Posterior cingulate gyrus (tissue), 11 donors: ENCODE measurements at places on chromosomes 16 and 17.
A peak's percentile ranks its signal among the peaks of the same experiment; 100 is the strongest.

- no peak for DNase-seq
Observed at GRCh38 chr17:4514206-4514605, 15.5 kb downstream of the SPNS2 start.

DNA sequence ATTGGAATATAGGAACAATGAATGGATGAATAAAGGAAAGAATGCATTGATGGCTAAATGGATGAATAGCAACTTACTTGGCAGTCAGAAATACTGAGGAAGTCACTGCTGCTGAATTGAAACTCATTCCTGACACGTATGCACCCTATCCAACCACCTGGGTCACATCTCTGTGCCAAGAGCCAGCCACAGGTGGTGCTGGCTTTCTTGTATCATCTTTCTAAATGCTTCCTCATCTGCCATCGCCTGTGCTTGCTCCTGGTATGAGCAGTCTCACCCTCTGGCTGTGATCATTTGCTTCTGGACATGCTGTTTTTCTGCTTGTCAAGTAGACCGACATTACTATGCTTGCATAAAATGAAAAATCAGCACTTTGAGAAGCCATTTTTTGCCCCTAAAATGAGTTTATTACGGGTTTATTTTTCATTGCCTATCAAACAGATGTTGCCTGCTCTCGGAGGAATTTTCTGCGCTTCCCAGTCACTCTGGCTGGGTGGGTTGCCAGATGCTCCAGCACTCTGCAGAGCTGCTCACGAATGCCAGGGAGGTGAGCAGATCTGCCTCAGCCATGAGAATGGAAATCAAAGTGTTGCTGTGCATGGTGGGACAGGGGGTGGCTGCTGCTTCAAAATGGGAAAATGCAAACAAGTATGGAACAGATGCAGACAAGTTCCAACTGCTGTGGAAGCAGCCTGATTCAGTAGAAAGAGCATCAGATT is 1349.6 kb upstream of the CDH8 start:
- DNase-seq: no peak

DNA sequence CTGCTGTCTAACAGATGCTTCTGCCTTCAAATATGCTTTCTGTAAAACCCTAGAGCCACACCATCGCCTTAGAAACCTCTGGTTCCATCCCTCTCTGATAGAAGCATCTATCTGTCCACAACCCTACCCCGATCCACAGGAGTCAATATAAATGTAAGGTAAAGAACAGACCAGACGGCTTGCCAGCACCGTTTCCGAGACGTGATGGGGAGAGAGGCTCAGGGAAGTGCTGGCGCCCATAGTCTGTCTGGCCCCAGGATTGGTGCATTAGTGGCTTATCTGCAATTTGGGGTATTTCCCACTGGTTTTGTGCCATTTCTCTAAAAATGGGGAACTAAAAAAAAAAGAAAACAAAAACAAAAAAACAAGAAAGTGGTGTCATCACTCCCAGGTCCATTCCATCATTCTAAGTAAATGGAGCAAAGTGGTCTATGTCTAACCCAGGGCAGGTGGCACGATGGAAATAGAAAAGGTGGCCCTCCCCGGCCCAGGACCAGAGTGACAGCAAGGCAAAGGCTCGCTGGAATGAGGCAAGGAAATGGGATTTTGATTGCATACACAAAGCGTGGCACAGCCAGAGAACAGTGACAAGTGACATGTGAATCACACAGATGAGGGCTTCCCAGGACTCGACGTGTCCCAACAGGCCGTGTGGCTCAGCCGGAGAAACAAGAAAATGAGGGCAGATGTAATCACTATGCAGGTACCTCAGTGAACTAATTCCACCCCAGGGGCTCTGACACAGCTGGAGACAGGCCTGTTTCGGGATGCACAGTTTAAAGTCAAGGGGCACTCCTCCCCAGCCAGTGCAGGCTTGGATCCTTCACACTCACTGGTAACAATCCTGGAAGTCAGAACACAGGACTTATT is 125.6 kb downstream of the GAS7 start:
- DNase-seq: no peak

DNA sequence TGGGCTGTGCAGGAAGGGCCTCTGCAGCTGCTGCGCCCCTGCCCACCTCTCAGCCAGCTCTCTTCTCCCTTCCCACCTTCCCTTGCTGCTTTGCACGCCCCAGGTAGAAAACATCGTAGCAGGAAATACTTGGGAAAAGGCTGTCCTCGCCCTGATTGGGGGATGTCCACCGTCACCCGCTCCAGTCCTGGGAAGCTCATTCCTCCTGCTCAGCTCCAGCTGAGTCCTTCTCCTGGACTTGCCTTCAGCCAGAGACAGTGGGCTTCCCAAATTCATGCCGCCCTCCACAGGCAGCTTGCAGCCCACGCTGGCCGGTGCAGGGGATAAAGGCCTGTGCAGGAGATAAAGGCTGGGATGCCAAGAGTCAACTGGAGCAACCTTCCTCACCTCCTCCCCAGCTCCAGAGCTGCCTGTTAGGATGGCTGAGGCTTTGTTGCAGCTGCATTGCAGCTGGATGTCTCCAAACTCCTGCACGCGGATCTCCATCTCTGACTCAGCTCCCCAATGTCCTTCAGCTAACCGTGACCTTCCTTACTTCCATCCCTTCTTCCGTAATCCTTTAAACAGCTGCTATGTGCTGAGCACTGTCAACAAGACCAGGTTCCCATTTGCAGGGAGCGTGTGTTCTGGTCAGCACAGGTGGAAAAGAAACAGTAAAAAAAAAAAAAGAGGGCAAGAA is 402.0 kb upstream of the TNRC6C start:
- DNase-seq: peak; percentile 28

DNA sequence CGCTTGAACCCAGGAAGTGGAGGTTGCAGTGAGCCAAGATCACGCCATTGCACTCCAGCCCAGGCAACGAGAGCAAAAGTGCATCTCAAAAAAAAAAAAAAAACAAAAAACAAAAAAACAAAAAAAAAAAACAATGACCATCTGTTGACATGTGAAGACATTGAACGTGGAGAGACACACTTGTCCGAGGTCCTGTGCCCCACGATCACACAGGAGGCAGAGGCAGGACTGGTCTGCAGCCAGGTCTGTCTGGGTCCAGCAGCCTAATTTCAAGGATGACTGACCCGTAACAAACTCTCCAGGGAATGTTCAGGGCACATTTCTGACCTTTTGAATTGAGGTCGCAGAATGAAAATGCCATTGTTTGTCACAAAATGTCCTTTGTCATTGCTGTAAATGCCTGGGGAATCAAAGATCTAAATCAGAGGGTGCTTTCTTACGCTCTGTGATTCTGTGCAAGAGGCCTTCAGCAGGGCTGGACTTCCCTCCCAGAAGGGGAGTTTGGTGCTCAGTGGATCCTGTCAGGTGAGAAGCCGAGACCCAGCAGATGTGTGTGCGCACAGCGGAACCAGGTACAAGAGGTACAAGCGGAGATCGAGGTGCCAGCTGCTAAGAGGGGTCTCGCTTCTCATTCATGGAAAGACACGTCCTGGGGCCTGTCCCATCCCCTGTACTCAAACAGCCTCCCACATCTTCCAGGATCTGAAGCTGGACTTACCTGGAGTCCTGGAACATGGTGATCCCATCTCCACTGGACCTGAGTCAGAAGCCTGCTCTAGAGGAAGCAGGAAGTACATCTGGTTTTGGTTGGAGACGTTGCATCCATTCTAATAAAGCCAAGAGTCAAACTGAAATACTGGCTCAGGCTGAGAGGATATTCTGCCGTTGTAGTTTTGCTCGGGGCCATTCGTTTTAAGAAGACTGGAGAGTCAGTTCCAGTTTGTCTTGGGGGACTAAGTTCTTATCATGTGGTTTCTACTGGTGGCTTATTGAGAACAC is 95.8 kb downstream of the IRF8 start:
- DNase-seq: no peak

GRCh38 chr16:64225696-64226095 is 896.2 kb downstream of the CDH11 start:
- no peak for DNase-seq
